ENCODE measurements at places on chromosomes 13 and 19. TPM values are rescaled to one million over a fixed set of nuclear protein-coding genes. Genes with fewer than 3 reads are reported as not detected.

Gene RHPN2
- polyA plus RNA-seq: 34.4 TPM

DNA sequence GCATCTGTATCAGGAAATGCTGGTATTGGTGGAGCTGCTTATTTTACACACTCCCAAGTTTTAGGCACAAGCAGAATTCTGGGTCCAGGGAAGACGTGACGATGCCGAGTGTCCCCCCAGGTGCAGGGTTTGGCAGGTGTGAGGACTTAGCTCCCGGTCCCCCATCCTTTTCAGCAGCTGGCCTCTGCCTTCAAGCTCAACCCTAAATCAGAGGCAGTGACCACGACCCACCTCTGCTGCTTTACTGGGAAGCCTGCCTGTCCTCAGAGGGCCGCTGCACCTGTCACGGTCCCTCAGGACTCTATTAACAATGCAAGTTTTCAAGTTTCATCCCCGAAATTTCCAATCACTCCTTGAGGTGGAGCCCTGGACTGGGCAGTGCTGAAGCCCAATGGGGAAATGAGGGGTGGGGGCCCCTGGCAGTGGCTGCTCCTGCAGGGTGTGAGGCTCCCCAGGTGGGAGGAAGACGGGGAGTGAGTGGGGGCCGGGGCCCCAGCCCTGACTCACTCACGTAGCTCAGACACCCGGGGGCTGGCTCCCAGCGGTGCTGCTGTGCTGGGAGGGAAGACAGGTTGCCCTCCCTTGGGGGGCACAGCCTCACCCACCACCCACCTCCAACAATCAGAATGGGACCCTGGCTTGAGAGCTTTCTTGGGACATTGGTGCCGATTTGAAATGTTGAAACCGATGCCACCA lies 92.6 kb upstream of the MCF2L start:
- peaks cover 74% of the 10 kb centered on the region for H3K36me3 ChIP-seq
- no peak overlapping the region for H3K4me3 ChIP-seq
- H3K27ac ChIP-seq: no peak overlapping the region
- no peaks in the 10 kb centered on the region for H3K27me3 ChIP-seq
- no peak for DNase-seq
- no peaks in the 10 kb centered on the region for H3K4me1 ChIP-seq

Gene KCTD12
- 101 TPM for polyA plus RNA-seq

DNA sequence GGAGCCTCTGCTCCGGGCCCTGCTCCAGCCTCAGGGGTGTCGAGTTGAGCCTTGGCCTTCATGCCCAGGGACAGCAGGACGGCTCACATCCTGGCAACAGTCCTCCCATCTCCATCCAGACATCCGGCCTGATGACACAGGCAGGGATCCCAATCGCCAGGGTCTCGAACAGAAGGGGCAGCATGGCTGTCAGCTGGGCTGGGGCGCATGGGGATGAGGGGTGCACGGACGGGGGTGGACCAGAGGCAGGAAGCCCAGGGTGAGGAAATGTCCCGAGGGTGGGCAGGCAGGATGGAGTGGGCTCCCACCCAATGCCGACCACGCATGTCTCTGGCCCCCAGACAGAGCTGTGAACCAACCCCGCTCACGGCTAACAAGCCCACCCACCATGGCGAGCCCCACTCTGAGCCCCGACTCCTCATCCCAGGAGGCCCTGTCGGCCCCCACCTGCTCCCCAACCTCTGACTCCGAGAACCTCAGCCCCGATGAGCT lies 16.2 kb downstream of the EVI5L start:
- no peaks in the 10 kb centered on the region for H3K36me3 ChIP-seq
- DNase-seq: no peak
- H3K27ac ChIP-seq: no peak overlapping the region

Gene HSH2D
- polyA plus RNA-seq: 15.4 TPM

GRCh38 chr19:18208098-18208951 lies 4.5 kb upstream of the RAB3A start:
- no peak overlapping the region for H3K4me3 ChIP-seq
- DNase-seq: peak; percentile 31
- H3K36me3 ChIP-seq: no peaks in the 10 kb centered on the region
- peaks cover 6% of the 10 kb centered on the region for H3K4me1 ChIP-seq
- no peak overlapping the region for H3K27ac ChIP-seq
- H3K27me3 ChIP-seq: peaks cover 5% of the 10 kb centered on the region

DNA sequence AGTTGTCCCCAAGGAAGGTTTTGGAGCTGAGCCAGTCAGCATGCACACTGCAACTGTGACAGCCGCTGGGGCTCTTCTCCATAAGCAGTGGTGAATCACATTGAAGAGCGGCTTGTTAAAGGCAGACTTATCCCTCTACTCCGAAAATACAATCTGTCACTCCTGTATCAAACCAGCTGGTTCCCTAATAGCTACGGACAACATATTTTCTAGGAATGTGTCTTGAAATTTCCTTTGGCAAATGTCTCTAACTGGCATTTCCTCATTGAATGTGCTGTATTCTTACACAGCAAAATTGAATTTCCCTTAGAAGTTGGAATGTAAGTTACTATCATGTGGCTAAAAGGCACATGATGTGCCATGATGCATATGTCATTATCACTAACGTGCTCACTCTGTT lies 104.0 kb upstream of the GPR12 start:
- no peaks in the 10 kb centered on the region for H3K36me3 ChIP-seq
- DNase-seq: no peak
- H3K4me1 ChIP-seq: no peaks in the 10 kb centered on the region
- no peak overlapping the region for H3K4me3 ChIP-seq

- peak; percentile 52 for DNase-seq
- H3K4me1 ChIP-seq: peaks cover 10% of the 10 kb centered on the region
- peak overlapping the region; percentile 54 for H3K27ac ChIP-seq
- no peak overlapping the region for H3K4me3 ChIP-seq
These were observed 370.9 kb downstream of the KLF5 start for GRCh38 chr13:73429701-73430100.

DNA sequence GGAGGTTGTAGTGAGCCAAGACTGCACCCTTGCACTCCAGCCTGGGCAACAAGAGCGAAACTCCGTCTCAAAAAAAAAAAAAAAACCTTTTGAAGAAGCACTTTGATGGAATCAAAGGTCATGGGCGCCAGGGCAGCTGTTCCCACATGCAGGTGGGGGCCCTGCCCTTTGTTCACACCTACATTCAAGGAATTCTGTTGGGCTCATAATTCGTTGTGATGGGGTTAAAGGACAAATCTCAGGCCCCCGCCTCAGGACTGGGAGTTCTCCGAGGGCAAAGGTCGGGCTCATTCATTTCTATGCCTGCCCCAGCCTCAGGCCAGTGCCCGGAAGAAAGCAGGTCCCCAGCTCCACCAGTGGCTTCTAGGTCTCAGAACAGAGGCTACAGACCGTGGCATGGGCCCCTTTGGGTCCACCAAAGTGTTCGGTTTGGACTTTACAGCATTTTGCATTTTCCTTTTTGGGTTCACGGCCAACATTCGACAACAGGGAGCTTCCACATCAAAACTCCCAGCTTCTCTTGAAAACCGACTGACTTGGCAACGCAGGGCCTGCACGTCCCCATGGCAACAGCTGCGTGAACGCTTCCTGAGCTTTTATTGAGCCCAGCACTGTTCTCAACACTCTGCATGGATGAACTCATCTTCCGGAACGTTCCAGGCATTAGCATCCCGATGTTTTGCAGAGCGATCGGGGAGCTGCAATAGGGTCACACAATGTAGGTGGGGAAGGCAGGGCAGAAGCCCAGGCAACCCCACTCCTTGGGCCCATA lies 10.1 kb upstream of the GTF2F1 start:
- H3K4me3 ChIP-seq: peak overlapping the region; percentile 18
- no peaks in the 10 kb centered on the region for H3K27me3 ChIP-seq
- DNase-seq: peak; percentile 94
- no peaks in the 10 kb centered on the region for H3K36me3 ChIP-seq
- H3K4me1 ChIP-seq: peaks cover 25% of the 10 kb centered on the region
- peak overlapping the region; percentile 95 for H3K27ac ChIP-seq

DNA sequence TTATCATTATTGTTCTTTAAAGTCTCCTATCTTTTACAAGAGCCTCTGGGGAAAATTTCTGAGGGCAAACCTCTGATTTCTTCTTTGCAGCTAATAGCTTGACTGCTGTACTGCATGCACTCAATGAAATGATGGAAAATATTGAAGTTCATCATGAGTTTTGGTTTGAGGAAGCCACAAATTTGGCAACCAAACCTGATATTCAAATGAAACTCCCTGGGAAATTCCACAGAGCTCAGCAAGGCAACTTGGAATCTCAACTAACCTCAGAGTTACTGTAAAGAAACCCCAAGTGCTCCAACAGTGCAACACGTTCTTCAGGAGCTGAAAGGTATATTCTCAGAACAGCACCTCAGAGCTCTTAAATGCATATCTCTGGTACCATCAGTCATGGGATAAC lies 14.2 kb upstream of the RNF6 start:
- no peaks in the 10 kb centered on the region for H3K27me3 ChIP-seq
- no peak overlapping the region for H3K27ac ChIP-seq
- no peaks in the 10 kb centered on the region for H3K4me1 ChIP-seq
- no peak for DNase-seq
- no peak overlapping the region for H3K4me3 ChIP-seq
- H3K36me3 ChIP-seq: no peaks in the 10 kb centered on the region

DNA sequence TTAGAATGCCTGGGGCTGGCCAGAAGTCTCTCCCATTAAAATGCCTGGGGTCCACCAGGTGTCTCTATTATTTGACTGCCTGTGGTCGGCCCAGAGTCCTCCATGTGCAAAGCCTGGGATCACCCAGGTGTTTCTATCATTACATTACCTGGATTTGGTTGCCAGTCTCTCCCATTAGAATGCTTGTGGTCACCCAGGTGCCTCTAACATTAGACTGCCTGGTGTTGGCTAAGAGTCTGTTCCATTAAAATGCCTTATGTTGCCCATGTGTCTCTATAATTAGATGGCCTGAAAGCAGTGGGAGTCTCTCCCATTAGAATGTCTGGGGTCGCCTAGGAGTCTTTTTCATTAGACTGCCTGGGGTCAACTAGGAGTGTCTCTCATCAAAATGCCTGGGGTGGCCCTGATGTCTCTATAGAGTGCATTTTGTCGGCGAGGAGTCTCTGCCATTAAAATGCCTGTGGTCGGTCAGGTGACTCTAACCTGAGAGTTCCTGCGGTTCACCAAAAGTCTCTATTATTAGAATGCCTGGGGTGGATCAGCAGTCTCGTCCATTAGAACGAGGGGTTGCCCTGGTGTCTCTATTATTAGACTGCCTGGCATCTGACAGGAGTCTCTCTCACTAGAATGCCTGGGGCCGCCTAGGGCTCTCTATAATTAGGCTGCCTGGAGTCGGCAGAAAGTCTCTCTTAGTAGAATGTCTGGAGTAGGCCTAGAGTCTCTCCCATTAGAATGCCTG lies 1540.5 kb downstream of the UQCRFS1 start:
- no peak overlapping the region for H3K27ac ChIP-seq
- H3K36me3 ChIP-seq: no peaks in the 10 kb centered on the region
- no peak overlapping the region for H3K4me3 ChIP-seq
- DNase-seq: no peak
- no peaks in the 10 kb centered on the region for H3K27me3 ChIP-seq

- no peak overlapping the region for H3K27ac ChIP-seq
- H3K27me3 ChIP-seq: peaks cover 11% of the 10 kb centered on the region
- H3K4me3 ChIP-seq: no peak overlapping the region
- no peaks in the 10 kb centered on the region for H3K36me3 ChIP-seq
- H3K4me1 ChIP-seq: no peaks in the 10 kb centered on the region
These were observed 61.4 kb upstream of the NFIC start for GRCh38 chr19:3304871-3305423.

DNA sequence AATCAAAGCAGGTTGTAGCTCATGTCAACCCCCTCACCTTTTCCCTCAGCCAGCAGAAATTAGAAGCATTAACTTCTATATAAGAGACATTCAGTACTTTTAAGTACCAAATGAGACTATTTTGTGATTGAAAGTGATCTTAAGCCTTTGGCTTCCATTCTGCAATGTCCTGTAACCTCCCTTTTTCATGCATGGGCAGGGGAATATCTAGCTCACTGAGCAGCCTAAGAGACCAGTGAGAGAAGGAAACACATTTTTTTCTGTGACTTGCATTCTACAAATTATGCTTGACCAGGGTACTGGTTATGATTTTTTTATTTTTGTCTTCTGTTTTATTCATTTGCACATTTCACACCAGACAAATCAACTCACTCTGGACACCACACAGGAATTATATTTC lies 369.6 kb downstream of the KCTD12 start:
- H3K4me3 ChIP-seq: no peak overlapping the region
- no peaks in the 10 kb centered on the region for H3K4me1 ChIP-seq
- no peak for DNase-seq
- no peaks in the 10 kb centered on the region for H3K36me3 ChIP-seq

DNA sequence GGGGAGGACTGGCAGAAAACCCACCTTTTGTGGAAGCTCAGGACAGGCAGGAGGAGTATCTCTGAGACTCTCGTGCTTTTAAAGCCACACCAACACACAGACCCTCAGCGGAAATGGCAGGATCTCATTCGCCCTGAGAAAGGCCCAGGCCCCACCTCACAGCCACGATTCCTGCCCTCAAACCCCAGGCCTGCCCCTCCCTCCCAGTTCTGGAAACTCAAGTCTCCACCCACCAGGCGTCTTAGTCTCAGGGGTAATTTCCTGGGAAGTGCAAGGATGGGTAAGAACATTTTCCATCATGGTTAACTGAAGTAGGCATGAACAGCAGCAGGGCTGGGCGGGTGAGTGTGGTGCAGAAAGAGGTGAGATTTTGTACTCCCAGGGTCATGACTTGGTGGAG lies 8.0 kb upstream of the PDE4C start:
- no peak for DNase-seq
- peaks cover 45% of the 10 kb centered on the region for H3K27me3 ChIP-seq
- H3K36me3 ChIP-seq: no peaks in the 10 kb centered on the region
- H3K27ac ChIP-seq: no peak overlapping the region

Gene RPS19
- polyA plus RNA-seq: 2,618 TPM
